Germinal center (tissue), 1 donor: ENCODE measurements at places on chromosomes 16 and 17.
A peak's percentile ranks its signal among the peaks of the same experiment; 100 is the strongest.

- no peak for DNase-seq
These were observed 769.0 kb downstream of the KCNJ2 start for GRCh38 chr17:70938336-70938735.

DNA sequence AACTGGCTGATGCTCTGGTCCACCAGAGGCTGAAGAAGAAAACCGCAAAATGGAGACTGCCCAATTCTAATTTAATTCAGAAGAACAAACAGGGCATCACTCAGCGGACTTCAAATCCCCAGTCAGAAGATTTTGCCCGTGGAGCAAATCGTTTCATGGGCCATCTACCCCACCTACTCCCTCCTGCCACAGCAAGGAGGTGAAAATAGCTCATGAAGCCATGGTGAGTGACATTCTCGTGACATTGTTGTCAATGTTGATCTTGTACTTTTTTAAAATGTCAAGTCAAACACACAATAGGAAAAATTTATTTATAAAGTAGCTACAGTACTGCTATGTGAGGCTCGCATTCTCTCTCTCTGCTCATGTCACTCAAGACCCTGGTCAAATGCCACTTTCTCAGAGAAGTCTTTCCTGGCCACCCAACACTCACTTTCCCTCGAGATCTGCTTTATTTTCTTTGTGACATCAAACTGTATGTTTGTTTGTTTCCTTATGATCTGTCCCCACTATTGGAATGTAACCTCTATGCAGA, 31.3 kb upstream of the SOX9 start:
- DNase-seq = no peak

- DNase-seq = no peak
These were observed 13.8 kb upstream of the DUSP14 start for GRCh38 chr17:37475731-37476420.

DNA sequence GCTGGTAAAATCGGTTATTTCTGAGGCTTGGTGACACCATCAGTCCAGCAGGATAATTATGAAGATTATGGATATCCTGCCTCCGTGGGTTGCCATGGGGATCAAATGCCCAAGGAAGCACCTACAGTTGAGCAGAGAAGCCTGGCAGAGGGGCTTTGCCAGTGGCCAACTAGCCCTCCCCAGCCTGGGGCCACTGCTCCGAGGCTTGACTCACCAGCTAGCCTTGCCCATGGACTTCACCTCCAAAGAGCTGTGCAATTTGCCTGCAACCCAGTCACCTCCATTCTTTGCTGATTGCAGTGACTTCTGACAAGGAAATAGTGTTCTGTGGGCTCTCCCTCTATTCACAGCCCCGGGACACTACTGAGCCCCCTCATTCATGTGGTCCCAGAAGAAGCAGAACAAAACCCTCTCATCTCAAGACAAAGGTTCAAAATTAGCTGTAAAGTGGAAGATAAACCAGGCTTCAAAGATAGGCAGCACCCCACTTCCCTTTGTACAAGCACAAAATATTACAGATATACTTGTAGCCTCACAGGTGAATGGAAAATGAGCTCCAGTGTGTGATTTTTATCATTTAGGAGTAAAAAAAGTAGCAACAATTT, 1.6 kb downstream of the PECAM1 start:
- DNase-seq = no peak

- no peak for DNase-seq
These were observed 17.7 kb downstream of the USP10 start for GRCh38 chr16:84717484-84717883.

GRCh38 chr17:39599665-39600231, 8.0 kb downstream of the NEUROD2 start:
- DNase-seq = no peak

DNA sequence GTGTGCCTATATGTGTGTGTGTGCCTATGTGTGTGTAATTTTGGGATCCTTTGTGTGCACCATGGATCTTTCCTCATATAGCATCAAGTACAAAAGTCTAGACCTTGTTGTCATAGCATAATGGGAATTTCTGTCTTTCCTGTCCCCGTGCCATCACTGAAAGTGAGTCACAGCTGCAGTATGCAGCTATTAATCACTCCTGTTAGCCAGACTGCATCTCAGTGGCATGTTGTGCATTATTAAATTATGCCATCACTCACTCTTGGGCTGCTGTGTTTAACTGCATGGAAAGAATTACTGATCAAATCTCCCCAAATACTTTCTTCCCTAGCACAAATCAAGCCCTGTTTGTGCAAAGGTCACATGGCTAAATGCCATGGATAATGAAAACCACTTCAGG, 92.4 kb downstream of the CBLN1 start:
- no peak for DNase-seq

DNA sequence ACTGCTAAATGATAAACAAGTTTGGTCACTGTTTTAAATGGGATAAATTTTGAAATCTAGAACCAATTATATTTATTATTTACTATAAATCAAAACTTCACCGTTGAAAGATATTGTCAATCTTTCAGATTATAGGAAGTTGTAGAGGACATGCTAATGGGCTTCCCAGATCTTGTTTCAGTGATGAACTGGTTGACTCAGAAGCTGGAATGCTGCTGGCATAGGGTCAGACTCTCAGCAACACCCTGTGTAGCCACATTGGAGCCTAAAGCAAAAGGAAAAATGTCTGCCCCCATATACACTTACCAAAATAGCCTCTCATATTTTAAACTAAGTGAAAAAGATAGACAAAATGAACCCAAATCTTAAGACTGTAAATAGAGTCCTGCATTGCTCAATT, 916.9 kb upstream of the SOX9 start:
- no peak for DNase-seq

GRCh38 chr17:61209525-61209924, 190.1 kb upstream of the TBX2 start:
- no peak for DNase-seq

- DNase-seq = no peak
These were observed 61.0 kb downstream of the SMPD3 start for GRCh38 chr16:68387301-68387700.

- DNase-seq = no peak
These were observed 11.3 kb upstream of the STH start for GRCh38 chr17:45987706-45988105.

- no peak for DNase-seq
These were observed 20.4 kb downstream of the KRT12 start for GRCh38 chr17:40846515-40847144.

GRCh38 chr16:26987597-26988010, 79.1 kb upstream of the C16orf82 start:
- no peak for DNase-seq

GRCh38 chr16:5056352-5056751, 9.4 kb downstream of the C16orf89 start:
- DNase-seq = peak; percentile 67

- DNase-seq = no peak
These were observed 902 bp downstream of the DLX4 start for GRCh38 chr17:49969795-49970389.

GRCh38 chr16:72921106-72921505, 126.8 kb downstream of the ZFHX3 start:
- DNase-seq = no peak

GRCh38 chr17:30824002-30824355, 513 bp downstream of the CRLF3 start:
- peak; percentile 49 for DNase-seq

DNA sequence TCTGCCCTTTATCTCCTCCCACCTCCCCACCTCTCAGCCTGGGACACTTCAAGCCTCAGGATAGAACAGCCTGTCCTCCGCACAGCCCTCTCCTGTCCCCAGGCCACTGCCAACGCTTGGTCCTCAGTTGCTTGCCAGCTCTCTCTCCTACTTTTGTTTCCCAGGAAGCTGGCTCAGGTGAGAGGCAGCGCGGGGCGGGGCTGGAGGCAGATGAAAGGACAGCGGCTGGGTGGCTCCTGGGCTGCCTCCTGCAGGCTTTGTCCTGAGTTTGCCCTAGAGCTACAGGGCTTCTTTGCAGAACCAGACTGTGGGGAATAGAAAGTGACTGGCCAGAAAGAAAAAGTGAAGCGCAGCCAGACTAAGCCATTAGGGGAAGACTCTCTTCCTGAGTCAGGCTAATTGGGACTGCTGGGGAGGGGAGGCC, 48.2 kb upstream of the CDC42EP4 start:
- no peak for DNase-seq

DNA sequence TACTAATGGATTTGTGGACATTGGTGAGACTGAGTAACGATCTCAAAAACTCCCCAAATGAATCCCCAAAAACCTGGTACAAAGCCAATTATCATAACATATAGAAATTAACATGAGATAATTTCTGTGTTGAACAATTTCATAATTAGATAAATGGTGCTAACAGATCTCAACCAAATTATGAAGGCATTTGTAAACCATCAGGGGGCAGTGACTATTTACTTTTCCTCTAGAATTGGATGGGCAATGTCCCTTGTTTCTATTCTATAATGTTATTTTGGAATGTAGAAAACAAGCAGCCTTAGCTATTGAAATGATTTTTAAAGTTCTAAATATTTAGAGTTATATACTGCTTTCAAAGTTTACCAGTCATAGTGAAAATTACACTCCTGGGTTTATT, 57.8 kb downstream of the MYH10 start:
- no peak for DNase-seq

DNA sequence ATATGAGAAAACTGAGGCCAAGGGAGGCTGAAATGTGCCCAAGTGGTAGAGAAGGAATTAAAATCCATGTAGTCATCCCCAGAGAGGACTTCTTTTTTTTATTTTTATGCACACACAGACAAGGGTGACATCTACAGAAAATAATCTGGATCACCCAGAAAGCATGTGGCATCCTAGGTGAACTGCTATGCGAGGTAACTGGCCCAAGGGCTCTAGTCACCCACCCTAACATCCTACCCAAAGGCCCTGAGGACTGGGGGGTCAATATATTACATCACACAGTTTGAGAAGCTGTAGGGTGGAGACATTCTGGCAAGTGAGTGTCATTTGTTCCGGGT, 23.3 kb downstream of the TEX14 start:
- no peak for DNase-seq

DNA sequence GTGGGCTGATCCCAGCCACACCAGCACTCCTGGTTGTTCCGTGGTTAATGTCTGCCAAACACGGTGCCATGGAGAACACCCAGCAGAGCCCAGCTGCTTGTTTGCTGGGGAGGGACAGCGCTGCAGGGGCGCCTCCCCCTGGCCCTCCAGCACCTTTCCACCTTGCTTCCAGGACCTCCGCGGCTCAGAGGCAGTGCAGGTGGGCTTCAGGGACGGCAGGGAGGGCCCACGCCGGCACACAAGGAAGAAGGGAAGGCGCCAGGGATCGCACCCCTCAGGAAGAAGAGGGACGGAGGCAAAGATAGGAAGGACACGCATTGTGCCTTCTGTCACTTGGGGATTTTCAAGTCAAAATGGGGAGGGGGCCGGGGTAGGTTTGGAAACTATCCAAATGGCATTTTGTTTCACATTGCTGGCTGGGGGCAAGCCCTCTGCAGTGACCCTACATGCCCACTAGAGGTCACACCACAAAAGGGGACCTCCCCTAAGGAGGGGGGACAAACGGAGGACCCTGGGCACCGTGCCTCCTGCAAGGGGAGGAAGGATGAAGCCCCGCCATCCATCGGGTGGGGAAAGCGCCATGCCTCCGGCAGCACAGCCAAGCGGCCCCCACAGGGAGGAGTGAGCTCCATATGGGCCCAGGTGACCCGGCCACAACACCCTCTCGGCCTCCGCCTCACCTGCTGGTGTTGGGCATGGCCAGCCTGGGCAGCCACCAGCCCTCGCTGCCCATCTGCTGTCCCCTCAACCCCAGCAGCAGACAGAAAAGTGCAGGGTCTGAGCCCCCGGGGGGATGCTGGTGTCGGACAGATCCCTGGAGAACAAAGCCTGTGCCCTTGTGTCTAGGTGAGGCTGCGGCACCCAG, 7.5 kb upstream of the C16orf95 start:
- DNase-seq = peak; percentile 78

DNA sequence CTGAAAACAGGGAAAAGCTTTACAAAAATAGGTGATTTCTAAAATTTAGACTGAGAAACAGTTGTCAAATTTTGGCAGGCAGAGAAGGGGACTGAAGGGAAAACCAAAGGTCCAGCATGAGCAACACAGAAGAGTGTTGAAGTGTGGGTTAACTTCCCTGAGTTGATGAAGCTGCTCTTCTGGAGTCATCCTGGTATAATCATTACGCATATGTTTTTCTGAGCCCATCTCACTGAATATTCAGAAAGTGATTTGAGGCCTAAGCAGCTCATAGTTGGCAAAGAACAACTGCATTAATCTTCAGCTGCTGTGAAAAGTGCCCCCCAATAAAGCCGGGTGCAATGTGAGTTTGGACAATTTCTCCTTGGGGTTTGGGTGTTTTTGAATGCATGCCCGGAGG, 115.0 kb upstream of the RBBP6 start:
- no peak for DNase-seq

GRCh38 chr17:30241051-30241450, 5.6 kb upstream of the SLC6A4 start:
- no peak for DNase-seq

DNA sequence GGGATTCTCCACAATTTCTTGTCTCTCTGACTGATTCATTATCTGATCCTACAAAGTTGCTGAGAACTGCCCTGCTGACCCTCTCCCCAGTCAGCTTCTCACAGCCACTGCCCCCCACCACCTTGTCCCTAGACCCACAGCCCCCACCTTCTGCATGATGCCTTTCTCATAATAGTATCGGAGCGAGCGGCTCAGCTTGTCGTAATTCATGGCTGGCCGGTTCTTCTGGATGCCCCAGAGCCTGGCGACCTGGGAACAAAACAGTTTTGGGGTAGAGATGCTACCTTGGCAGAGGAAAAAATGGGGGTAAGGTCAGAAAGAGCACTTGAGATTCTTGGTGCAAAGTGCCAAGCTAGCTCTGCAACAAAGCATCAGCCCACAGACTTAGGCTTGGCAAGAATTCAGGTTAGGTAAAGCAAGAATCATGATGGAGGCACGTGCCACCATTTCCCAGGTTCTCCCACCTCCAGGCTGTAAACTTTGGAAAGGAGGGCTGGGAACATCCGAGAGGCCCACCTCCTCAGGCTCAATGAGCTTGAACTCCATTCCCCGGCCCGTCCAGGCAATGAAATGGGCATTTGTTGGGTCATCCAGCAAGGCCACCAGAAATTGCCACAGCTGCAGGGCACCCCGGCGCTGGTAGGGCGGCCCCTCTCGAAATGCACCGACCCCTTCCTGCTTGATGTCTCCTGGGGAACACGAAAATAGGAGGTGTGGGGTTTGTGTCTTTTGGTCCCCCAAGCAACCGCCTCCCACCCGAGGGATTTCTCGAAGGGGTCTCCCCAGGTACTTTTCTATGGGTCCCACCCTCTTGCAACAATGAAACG, 16.9 kb downstream of the ETV4 start:
- DNase-seq = no peak

GRCh38 chr16:65373097-65373496, 251.2 kb upstream of the CDH11 start:
- no peak for DNase-seq

DNA sequence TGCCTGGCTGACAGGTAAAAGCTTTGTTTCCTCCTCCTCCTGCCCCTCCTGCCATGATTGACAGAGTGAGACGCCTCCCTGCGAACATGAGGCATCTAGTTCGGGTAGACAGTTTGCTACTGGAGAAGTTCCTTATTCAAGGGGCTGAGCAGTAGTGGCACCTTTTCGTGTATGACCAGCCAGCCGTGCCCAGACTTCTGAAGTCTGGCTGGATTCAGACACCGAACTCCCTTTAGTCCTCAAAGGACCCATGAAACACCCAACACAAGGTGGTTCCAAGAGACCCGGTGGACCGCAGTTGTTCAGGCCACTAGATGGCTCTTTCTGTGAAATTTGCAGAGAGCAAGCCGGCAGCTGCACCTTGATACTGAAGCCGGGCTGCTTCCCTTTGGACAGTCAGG, 192.8 kb downstream of the XYLT1 start:
- peak; percentile 44 for DNase-seq

GRCh38 chr16:29927070-29927905, 1.3 kb upstream of the KCTD13 start:
- no peak for DNase-seq

- DNase-seq = no peak
These were observed 787 bp downstream of the LHX1 start for GRCh38 chr17:36937959-36938565.
